IMR-90 (cell line): ENCODE measurements at places on chromosomes 7 and 10. TPM values are rescaled to one million over a fixed set of nuclear protein-coding genes. Genes with fewer than 3 reads are reported as not detected.

Gene IKZF1
- not detected in 2 replicates for total RNA-seq

Gene AMPH
- 3.9 and 4.2 TPM in 2 replicates for total RNA-seq

Gene SPDYE9
- not detected in 2 replicates for total RNA-seq

Gene BAG3
- total RNA-seq, result 5.4 and 5.8 TPM in 2 replicates

Gene ADAM12
- total RNA-seq, result 9.7 and 10.2 TPM in 2 replicates

Gene C10orf105
- under 0.01 TPM in 1 of 2 replicates, not detected in the other for total RNA-seq

Gene GPER1
- 2.0 and 2.2 TPM in 2 replicates for total RNA-seq

Gene AUTS2
- total RNA-seq, result 0.90 and 1.4 TPM in 2 replicates
